ENCODE measurements at places on chromosomes 2 and 18. TPM values are rescaled to one million over a fixed set of nuclear protein-coding genes. Genes with fewer than 3 reads are reported as not detected.

- DNase-seq, result peak; percentile 58
These were observed 37.4 kb downstream of the ACTR2 start for GRCh38 chr2:65264821-65265670.

DNA sequence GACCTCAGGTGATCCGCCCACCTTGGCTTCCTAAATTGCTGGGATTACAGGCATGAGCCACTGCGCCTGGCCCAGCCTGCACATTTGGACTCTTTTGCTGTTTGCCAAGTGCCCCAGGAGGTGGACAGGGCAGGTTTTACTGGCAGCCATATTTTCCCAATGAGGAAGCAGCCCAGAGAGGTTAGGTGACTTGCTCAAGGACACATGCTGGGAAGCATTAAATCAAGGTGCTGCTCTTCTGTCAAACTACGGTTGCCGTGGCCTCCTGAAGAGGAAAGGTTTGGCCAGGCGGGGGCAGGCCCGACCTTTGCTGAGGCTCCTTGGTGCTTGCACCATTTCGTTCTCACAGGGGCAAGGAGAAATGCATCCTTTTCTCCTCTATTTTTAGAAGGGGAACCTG, 44.0 kb downstream of the DNMT3A start:
- no peak for DNase-seq

- DNase-seq, result no peak
These were observed 259.2 kb downstream of the OSR1 start for GRCh38 chr2:19099181-19099580.

GRCh38 chr2:151827564-151828142, 568 bp downstream of the ARL5A start:
- peak; percentile 21 for DNase-seq

GRCh38 chr2:136281281-136282114, 163.5 kb upstream of the CXCR4 start:
- no peak for DNase-seq

- DNase-seq, result no peak
These were observed 99.8 kb upstream of the COPS8 start for GRCh38 chr2:236985761-236986339.

DNA sequence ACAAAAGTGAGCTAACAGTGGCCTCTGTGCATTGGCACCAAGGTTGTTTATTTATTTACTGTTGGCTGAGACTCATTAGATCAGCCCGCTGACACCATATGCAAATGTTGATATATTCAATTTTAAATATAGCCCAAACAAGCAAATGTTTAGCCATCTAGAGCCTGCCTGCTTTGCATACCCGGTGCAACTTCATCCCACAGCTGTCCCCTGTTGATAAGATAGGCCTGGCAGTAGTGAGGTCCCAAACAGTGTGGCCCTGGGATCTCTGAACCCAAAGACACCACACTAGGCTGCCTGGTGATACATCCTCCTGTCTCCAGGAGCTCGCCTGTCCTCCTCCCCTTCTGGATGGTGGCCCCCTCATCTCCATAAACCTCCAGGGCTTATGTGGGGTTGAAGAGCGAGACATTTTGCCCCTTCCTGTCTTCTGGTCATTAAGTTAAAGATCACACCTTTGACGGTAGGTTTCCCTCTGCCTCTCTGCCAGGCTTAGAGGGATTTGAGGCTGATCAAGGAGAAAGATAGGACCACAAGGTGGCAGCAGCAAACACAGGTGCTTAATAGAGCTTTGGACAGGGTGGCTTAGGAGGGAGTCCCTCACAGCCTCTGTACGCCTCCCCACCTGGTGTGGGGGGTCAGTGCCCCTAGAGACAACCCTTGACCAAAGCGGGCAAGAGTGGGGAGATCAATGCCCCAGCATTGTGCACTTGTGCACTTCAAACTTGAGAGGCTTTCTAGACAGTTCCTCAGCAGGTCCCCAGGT, 23.7 kb upstream of the MYO5B start:
- DNase-seq, result no peak

DNA sequence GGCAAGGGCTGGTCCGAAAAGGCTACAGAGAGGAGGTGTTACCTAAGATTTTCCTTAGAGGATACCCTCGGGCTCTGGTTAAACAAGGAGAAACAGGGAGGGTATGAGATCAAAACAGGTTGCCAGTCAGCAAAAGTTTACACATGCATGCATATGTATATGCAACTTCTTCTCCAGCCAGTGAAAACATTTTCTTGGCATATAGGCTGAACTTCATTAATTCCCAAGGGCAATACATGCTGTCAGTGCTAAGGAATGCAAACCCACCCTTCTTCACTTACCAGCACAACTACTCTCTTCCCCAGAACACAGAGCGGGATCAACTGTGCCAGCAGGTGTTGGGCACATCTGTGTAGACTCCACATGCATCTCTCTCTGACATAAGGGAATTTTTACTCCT, 176.0 kb downstream of the GFPT1 start:
- no peak for DNase-seq

GRCh38 chr2:26559044-26559405, 81.1 kb upstream of the OTOF start:
- no peak for DNase-seq

DNA sequence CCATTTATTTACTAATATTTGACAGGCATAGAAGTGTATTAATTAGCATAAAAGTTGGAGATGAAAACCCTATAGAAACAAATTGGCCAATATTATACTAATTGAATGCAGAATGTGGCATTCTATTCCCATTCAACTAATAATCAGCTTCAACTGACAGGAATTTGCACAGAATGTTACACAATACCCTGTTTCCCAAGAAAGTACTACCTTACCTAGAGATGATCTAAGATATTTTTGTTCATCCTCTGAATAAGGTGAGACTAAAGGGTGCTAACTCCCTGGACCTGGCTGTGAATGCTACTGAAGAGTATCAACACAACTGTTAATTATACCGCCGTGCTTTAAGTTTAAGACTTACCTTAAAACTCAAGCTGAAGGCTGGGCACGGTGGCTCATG, 28.9 kb downstream of the CEP68 start:
- no peak for DNase-seq

- DNase-seq, result peak; percentile 80
These were observed 118.5 kb upstream of the ALPP start for GRCh38 chr2:232260075-232260474.

DNA sequence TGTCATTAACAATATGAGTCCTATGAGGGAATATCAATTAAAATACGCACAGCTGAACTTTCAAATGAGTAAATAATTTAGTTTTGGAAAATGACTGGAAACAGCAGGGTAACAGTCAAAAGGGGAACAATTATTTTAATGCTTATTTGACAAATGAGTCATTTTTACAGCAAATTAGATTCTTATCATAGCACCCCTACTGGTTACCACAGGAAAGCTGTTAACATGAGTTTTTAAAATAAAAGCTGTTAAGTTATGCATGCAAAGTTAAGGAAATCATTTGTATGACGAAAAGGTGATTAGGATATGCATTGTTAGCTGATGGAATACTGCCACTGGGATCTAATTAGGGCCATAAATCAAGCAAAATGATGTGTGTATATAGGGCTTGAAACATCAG, 435.1 kb upstream of the MEIS1 start:
- DNase-seq, result no peak

GRCh38 chr2:157540102-157540501, 88.6 kb downstream of the ACVR1C start:
- no peak for DNase-seq

- DNase-seq, result no peak
These were observed 97.1 kb downstream of the ITGA4 start for GRCh38 chr2:181554061-181554830.

GRCh38 chr18:5604778-5605177, 61.0 kb upstream of the EPB41L3 start:
- no peak for DNase-seq

GRCh38 chr2:159684796-159685195, 27.5 kb upstream of the MARCHF7 start:
- DNase-seq, result no peak

GRCh38 chr2:30492619-30493018, 45.6 kb downstream of the LCLAT1 start:
- no peak for DNase-seq

- no peak for DNase-seq
These were observed 204.5 kb downstream of the ARL4C start for GRCh38 chr2:234292205-234292961.

GRCh38 chr2:137992039-137992646, 27.9 kb downstream of the HNMT start:
- no peak for DNase-seq

G6PC2 gene
- total RNA-seq, result not detected

LAMA1 gene
- 38.2 TPM for total RNA-seq

C2orf66 gene
- total RNA-seq, result not detected

MERTK gene
- 1.4 TPM for total RNA-seq

MARS2 gene
- total RNA-seq, result 6.6 TPM

OR6B2 gene
- total RNA-seq, result not detected

Data from Caki2 (cell line).